ENCODE measurements at places on chromosomes 13 and 19.
A peak's percentile ranks its signal among the peaks of the same experiment; 100 is the strongest.

DNA sequence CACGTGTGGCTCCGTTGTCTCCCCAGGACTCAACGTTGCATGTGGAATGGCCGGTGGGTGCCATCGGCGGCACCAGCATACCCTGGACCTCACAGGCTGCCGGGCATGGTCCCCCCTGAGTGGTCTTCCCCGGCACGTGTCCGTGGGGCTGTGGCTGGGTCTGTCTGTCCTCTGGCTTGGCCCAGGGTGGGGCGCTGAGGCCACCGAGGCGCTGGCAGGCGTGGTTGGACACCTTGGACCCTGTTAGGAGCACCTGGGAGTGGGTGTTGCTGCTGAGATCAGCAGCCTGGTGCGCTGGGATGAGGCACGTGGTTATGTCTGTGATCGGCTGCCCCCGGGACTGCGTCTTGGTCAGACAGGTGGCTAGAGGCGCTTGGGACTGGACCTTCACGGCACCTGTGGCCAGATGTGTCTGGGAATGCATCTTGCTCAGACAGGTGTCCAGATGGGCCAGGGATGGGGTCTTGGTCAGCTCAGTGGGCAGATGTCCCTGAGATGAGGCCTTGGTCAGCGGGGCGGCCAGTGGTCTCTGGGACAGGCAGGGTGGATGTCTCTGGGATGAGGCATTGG lies 9.2 kb downstream of the IQCN start:
- no peak for DNase-seq

- DNase-seq, result no peak
Observed at GRCh38 chr13:107035186-107035585, 467.2 kb upstream of the ARGLU1 start.

GRCh38 chr13:104597546-104598180 lies 1531.4 kb upstream of the SLC10A2 start:
- DNase-seq, result no peak

DNA sequence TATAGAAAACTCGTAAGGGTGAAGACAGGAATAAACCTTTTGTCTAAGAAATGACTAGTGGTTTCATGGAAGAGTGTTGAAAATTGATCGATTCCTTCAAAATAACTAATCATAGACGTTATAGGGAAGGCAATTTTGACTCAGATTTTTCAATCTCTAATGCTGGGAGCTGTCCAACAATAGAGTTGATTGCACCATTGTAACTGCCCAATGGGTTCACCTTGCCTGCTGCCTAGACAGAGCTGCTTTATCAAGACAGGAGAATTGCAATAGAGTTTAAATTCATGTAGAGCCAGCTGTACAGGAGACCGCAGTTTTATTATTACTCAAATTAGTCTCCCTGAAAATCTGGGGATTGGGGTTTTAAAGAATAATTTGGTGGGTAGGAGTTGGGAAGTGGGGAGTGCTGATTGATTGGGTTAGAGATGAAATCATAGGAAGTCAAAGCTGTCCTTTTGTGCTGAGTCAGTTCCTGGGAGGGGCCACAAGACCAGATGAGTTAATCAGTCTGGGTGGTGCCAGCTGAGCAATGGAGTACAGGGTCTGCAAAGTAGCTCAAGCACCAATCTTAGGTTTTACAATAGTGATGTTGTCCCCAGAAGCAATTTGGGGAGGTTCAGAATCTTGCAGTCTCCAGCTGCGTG lies 16.8 kb upstream of the ADGRE2 start:
- DNase-seq, result no peak

GRCh38 chr19:4598712-4599111 lies 39.2 kb upstream of the SEMA6B start:
- DNase-seq, result no peak

- no peak for DNase-seq
Observed at GRCh38 chr13:50713523-50714248, 129.8 kb downstream of the DLEU7 start.

GRCh38 chr13:99892196-99892613 lies 79.4 kb downstream of the ZIC5 start:
- no peak for DNase-seq

- DNase-seq, result no peak
Observed at GRCh38 chr13:51643105-51643881, 59.0 kb downstream of the WDFY2 start.

GRCh38 chr13:85277748-85278147 lies 521.5 kb downstream of the SLITRK6 start:
- no peak for DNase-seq

DNA sequence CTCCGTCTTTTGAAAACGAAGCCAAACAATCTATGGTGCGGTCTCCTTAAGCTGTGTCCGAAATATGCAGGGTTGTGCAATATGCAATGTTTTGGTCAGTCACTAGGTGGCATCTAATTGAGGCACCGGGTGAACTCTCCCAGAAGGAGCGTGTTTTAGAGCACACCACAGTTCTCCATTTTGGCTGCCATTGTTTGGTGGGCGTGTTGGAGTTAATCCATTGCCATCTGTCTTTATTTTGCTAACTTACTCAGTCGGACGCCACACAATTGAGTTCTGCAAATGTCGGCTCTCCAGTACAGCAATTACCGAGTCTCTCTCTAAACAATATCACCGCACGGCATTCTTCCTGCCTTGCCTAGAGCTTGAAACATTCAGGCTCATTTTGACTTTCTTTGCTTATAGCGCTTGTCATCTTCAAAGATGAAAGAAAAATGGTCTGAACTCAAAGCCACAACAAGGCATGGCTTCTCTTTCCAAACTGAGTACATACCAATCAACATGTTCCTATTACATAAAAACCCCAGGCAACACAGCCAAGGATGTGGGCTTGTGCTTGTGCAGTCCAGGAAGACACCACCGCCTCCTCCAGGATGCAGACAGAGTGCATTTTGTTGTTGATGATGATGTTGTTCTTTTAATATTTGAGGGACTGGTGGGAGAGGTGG lies 182.0 kb upstream of the SERP2 start:
- DNase-seq, result peak; percentile 41

DNA sequence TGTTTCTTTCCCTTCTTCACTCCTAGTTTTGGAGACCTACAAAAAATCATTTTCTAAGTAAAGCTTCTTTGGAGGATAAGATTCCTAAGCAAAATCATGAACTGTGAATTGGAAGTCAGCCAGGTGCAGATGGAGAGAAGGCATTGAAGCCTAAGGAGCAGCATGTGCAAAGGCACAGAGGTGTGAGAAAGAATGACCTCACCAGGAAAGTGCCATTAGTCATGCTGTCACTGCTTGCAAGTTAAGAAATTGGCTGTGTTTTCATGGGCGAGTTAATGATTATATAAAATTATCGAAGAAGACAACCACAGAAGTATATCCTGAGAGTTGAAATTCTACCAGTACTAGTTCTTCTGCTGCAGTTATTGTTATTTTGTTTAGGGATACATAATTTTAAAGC lies 80.3 kb upstream of the KLHL1 start:
- no peak for DNase-seq

- DNase-seq, result no peak
Observed at GRCh38 chr13:51494156-51494555, 41.3 kb upstream of the INTS6 start.

- DNase-seq, result peak; percentile 14
Observed at GRCh38 chr13:66348745-66349690, 881.1 kb downstream of the PCDH9 start.

DNA sequence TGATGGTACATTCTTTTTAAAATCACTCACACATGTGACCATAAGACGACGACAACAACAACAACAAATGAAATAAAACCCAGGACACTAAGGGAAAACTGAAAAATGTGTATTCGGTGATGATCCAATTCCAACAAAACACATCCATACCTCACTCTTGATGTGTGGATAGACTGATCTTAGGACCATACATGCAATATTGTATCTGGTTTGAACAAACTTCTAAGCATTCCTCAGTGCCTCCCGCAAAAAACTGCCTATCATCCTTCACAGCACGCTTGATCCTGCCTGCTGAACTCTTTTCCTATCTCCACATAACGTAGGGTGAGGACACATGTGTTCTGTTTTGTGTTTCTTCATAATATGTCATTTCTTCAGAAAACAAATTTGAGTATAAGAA lies 415.2 kb downstream of the KCTD12 start:
- no peak for DNase-seq

DNA sequence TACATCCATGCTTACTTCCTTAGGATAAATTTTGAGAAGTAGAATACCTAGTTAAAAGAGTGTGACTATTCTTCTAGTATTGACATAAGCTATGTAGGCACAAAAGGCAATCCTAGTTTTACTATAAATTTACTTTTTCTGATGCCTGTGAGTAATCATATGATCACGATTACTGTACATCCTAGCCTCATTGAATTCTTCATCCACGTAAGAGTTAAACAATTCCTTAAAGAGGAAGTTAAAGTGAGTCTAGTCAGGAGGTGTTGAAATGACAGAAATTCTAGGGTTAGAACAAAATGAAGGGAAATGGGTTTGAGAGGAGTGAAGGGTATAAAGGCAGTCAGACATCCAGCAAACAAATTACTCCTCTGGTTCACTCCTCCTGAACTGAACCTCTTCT lies at the start of gene ACOD1:
ACOD1 (plus strand) TSS at position 363 of the 400 bp plus-strand sequence. CDS start 48 bp downstream, outside the sequence.
- DNase-seq, result no peak

DNA sequence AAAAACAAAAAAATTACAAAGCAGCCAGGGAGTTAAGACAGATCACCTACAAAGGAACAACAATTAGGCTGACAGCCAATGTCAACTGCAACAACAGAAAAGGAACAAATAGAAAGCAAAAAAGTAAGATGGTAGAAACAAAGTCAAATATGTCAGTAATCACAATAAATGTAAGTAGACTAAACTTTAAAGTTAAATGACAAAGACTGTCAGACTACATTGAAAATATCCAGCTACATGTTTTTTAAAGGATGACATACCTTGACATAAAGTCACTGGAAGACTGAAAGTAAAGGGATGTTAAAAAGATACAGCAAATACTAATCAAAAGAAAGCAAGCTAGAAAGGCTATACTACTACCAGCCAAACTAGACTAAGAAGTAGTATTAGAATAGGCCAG lies 14.9 kb downstream of the TMEM161A start:
- no peak for DNase-seq

GRCh38 chr19:6849876-6850275 lies 37.5 kb upstream of the ADGRE1 start:
- no peak for DNase-seq

GRCh38 chr13:32622827-32623226 lies 36.6 kb downstream of the PDS5B start:
- DNase-seq, result no peak

DNA sequence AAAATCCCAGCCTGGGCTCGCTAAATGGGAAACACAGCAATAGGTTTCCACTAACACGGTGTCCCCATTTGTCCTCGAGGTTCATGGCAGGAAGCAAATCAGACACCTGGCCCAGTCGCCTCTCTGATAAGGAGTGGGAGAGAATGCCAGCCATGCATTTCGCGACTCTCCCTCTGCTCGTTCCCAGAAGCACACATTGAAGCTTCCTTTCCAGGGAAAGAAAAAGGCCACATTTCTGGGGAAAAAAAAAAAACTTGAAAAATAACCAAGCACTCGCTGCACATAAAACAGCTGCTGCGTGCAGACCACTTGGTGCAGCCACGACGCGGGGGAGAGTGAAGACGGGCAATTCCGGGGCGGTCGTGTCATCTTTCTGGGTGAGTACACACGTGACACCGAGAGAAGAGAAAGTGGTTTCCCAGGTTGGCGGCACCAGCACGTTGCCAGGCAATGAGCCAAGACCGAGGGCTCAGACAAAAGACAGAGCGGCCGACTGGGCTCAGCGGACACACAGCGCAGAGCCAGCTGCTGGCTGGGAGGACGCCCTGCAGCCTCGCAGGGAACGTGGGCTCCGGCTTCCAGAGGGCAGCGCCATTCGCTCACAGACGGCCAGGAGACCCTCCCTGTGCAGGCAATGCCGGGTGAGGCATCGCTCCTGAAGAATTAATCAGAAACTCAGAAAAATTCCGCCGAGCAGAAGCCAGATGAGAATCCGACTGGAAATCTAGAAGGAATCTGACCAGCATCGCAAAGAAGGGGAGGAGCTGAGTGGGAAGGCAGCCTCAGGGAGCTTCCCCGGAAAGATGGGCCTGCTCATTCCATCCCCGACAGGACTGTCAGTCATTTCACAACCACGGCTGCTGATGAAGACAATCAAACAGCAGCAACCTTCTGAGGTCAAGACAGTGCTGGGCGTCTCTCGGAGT lies 83.2 kb upstream of the IRS2 start:
- peak; percentile 72 for DNase-seq

GRCh38 chr13:112880976-112881540 lies 88.0 kb upstream of the MCF2L start:
- DNase-seq, result no peak

- no peak for DNase-seq
Observed at GRCh38 chr19:53308339-53308811, 25.2 kb upstream of the ZNF845 start.

- DNase-seq, result peak; percentile 54
Observed at GRCh38 chr19:49339301-49340068, 4.3 kb downstream of the CD37 start.

- no peak for DNase-seq
Observed at GRCh38 chr13:57409656-57410055, 221.9 kb upstream of the PCDH17 start.

DNA sequence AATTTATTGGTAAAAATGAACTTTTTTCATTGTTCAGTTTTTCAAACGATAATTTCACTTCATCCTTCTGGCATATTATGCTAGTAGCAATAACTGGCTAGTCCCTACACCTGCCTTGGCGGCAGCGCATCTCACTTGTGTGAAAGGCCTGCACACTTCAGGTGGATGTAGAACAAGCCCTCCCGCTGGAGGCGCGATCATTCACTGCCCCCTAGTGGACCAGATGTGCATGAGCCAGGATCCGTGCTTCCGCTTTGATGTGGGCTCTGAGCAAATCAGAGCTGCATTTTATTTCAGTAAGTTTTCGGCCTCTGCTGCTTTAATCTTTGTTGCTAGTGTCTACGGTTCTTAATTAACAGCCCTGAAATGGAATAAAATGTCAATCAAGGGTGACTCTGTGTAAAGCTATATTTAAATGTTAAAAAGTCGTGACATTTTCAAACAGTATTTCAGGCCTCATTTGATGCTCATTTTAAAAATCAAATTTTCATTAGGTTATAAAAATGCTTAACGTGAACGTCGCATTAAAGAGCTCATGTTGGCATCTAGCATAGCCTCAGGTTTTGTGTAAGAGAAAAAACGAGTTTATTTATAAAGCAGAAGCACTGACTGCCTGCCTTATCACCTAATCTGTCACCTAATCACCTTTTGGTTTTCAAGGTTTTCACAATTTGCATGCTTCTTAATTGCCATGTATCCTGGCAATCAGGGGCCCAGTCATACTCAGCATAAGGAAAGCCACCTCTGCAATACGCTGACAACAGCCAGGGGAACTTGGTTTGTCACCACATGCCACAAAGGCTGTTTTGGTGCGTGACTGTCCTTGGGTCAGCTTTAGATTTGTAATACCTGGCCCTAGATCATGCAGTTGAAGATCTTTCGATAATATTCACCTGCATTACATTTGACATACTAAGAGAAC lies 112.2 kb downstream of the TEX26 start:
- peak; percentile 70 for DNase-seq

- DNase-seq, result no peak
Observed at GRCh38 chr19:46924874-46925547, 64.2 kb downstream of the ARHGAP35 start.

DNA sequence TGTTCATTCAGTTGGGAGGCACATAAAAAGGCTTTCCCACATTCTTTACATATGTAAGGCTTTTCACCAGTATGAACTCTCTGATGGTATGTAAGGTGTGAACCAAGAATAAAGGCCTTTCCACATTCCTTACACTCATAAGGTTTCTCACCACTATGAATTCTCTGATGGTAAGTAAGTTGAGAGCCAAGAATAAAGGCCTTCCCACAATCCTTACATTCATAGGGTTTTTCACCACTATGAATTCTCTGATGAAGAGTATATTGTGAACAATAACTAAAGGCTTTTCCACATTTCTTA lies 29.3 kb downstream of the ZNF571 start:
- no peak for DNase-seq
